ENCODE measurements at places on chromosomes 16 and 17.

GRCh38 chr17:37813751-37814150 is 68.9 kb upstream of the HNF1B start:
- no peak for DNase-seq

DNA sequence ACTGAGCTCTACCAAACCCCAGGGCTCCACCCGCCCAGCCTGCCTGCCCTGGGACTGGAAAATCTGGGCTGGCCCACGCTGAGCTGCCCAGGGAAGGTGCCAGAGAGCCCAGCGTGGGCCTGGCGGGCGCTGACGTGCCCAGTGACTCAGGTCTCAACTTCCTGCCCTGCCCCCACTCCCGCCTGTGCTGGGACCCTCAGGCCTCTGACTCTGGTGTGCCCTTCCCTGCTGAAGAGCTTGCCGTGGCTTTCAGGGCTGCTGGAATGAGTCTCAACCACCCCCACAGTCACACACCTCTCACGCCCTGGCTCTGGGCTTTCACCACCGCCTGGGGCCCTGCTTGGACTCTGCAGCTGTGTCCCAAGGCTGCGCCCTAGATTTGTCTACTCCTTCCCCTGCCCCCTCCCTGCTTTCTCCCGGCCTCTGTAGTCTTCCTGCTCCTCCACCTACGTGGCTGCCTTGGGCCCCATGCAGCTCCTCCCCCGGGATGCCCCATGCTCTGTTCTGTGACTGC is 10.4 kb downstream of the LLGL1 start:
- DNase-seq, result no peak

GRCh38 chr16:47687694-47688093 is 226.6 kb downstream of the PHKB start:
- no peak for DNase-seq

DNA sequence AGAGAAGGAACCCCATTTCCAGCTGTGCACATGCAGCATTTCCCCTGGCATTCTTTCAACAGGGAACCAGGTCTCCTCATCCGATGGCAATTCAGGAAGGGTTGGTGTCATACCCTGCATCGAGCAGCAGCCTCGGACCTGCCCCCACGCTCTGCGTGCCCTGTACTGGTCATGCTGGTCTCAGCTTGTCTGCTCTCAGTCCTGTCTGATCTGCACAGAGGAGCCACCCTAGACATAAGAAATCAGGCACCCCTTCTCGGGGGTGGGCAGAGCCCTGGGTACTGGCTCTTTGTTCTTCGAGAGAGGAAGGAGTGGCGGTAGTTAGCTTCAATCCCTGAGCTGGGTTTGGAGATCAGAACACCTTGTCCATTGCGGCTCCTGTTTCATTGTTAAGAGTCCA is 162.0 kb upstream of the RPH3AL start:
- no peak for DNase-seq

DNA sequence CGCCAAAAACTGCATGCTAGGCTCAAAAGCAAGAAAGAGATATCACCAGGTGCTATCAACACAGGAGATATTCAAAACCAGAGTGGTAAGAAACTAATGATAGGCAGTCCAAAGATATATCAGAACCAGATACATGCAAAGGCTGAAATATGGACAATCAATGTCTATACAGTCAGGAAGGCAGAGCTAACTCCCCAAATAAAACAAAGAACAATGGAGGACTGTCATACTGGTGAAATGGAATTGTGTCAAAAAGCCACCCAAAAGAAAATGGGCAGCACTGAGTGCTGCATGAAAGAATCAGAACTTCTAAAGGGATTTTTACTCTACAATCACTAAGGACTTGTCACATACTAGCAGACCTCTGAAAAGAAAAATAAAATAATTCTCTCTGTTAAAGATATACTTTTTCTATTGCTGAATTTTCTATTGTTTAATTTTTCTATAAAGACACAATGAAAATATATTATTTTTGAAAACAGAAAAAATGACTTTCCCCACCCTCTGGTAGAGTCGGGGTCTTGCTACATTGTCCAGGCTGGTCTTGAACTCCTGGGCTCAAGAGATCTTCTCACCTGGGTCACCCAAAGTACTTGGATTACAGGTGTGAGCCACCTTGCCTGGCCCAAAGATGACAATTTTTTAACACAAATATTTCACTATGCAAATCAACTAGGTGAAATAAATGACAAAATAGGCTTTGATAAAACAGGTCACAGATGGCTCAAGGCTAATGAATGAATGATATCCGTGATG is 98.2 kb downstream of the USP32 start:
- DNase-seq, result no peak

DNA sequence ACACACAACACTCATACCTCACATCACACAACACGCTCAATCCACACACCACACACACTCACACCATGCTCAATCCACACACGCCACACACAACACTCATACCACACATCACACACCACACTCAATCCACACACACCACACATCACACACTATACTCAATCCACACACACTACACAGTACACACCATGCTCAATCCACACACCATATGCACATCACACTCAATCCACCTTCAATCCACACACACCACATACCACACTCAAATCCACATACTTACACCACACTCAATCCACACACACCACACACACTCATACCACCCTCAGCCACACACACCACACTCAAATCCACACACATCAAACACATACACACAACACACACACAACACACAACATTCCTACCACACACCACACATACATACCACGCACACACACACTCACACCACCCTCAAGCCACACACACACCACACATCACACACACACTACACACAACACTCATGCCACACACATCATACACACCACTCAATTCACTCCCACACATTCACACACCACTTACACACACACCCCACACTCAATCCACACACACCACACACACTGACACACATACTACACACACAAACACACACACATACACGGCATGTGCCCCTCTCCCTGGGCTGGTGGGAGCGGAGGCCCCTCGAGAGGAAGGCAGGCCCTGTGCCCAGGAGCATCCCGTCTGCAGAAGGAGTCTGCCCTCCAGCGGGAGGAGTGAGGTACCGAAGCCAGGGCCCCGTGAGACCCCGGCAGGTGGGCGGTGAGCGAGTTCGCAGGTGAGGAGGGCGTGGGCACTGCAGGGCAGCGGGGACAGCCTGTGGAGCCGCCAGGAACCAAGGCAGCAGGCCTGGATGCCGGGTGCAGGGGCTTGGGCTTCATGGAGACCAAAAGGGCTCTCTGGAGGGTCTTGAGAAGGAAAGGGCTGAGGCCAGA is 33.1 kb upstream of the RPTOR start:
- DNase-seq, result no peak

GRCh38 chr17:46869975-46870803 is 18.8 kb downstream of the WNT9B start:
- DNase-seq, result no peak

DNA sequence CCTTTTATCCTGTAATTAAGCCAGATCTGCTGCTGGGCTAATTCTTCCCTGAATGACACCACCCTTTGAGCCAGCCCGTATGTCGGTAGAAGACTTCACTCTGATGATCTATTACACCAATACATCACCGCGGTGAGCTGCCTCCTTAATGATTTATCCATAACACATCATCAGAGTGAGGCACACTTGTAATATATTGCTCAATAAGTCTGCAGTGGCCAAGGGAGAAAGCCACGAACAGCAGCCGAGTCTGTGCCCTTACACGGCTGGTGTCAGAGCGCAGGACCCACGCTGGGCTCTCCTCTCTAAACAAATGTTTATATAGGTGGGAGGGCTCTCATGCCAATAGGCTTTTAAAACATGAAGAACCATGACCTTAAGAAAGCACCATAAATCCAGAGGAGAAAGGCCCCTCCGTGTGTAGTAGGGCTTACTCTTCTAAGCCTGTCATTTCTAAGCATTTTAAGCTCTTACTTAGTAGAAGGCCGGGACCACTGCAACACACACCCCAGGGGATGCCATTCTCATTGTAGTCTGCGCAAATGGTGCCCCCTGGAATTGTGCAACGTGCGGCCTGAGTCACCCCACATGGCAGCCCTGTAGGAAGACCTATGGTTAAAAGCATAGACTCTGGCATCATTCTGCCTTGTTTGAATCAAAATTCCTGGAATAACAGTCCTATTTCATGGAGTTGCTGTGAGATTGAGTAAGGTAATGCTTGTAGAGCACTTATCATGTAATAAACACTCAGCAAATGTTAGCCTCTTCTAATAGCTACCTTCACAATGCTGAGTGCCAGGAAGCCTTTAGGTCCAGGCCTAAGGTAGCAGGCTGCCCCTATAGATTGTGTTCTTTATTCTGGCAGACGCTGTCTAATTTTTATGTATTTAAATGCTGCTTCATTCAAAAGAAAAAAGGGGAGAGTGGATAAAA is 26.1 kb downstream of the MRPS23 start:
- no peak for DNase-seq

DNA sequence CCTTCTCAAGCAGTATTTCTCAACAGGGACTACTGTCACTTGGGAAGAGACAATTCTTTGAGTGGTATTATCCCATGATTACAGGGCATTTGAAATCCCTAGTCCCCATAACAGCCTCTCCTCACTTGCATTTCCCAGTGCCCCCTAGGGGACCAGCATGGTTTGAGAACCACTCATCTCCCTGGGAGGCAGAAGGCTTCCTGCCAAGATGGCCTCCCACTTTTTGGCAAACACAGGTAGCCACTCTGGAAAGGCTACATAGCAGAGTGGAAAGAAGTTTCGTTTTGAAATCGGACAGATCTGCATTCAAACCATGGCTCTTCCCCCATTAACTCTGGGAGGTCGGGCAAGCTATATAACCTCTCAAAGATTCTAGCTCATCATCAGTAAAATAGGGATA is 256.8 kb downstream of the XYLT1 start:
- DNase-seq, result no peak

- DNase-seq, result no peak
Measured at GRCh38 chr17:64036198-64036922, 15.9 kb upstream of the ICAM2 start.

DNA sequence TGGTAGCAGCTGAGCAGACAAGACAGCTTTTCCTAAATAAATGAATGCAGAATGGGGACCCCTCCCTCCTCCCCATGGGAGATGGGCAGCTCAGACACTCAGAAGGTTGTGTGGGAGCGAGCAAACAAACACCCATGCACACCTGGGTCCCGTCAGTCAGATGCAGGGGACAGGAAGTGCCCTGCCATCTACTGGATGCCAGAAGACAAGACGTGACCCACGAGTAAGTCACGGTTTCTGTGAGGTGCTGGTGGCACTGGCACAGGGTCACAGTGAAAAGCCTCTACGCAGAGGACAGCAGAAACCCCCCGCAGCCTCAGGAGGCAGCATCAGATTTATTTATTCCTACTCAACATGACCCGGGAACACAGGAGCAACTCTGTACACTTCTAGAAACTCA is 8.4 kb downstream of the HBQ1 start:
- no peak for DNase-seq

DNA sequence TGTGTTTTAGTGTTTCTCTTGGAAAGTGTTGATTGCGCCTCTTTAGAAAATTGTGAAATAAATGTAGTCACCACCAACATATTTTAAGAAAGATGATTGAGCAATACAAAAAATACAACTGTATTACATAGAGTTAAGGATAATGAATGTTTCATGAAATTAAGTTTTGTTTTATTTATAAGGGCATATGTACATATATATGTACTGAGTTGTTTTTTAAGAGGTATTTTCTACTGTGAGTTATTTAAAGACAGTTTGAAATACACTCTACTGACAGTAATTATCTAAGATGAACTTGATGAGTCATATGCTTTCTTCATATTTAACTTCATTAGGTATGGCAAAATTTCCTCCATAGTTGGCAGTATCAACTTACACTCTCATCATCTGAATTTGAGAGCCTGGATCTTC is 411.7 kb downstream of the HS3ST3B1 start:
- DNase-seq, result no peak

- no peak for DNase-seq
Measured at GRCh38 chr16:89656435-89657121, 930 bp downstream of the CHMP1A start.

GRCh38 chr17:77124192-77124889 is 16.4 kb upstream of the SEC14L1 start:
- no peak for DNase-seq

DNA sequence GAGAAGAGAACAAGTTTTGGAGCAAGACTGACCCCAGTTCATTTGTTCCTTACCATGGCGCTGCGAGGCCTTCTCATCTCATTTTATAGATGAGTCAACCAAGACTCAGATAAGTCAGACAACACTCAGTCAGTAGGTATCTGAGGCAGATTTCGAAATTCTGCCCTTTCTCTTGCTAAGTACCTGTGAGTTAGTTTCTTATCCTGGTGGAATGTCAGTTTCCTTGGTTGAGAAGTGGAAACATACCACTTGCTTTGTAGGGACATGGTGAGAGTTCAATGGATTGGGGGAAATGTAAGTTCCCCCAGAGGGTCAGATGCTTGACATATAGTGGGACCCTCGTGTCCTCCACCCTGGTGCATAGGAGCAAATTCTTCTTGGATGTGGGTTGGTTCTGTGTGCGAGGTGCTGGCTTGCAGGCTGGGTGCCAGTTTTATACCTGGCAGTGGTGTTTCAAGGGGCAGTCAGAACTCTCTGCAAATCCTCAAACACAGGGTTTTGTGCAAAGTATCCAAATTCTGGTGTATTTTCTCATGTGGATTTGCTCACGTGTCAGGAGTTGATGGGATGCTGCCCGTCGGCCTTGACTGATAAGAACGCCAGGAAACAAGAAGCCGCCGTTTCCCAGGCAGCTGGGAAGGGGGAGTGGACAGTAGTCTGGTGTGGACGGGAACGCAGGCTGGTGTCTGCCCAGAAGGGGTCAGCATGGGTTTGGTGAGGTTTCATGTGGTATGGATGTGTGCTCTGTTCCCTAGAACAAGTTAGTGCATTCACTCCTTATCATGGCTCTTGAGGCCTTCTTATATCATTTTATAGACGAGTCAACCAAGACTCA is 61.1 kb upstream of the CIBAR2 start:
- no peak for DNase-seq

GRCh38 chr17:72135546-72136325 is 14.9 kb downstream of the SOX9 start:
- DNase-seq, result peak; percentile 75

DNA sequence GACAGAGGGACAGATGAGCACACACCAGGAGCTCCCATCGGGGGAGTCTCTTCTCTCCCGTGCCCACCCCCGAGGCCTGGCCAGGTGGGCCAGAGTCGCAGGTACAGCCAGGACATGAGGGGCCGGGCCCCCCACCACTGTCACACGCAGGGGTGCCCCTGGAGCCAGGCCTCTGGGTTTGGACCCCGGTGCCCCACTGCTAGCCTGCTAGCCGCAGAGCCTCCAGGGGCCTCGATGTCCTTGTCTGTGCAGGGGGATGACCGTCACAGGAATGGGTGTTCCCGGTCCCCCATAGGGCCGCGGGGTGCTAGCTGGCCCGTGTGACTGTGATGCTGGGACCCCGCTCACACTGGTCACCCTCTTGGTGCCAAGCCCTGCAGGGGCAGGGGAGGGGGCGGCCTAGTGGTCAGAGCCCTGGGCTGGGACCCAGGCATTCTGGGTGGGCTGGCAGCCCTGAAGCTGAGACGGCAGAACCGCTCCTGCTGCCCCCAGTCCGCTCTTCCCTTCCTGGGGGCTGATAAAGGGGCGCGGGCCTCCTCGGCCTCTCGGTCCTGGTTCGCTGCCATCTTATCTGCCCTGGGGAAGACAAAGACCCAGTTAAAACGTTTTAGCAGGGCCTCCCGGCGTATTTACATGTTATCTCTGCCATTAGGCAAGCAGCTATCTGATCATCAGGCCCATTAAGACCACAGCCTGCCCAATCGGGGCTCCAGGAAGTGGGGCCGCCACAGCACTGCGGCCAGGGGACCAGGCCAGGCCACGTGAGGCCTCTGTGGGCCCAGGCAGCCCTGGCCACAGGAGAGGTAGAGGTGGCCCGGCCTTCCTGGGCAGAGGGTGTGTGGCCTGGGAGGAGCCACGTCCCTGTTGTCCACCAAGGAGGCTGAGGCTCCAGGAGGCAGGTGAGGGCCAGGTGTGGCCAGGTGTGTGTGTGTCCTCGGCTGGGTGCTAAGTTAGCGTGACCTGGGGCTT is 57.2 kb upstream of the ZC3H18 start:
- no peak for DNase-seq
